ENCODE measurements at places on chromosomes 1 and 21.

DNA sequence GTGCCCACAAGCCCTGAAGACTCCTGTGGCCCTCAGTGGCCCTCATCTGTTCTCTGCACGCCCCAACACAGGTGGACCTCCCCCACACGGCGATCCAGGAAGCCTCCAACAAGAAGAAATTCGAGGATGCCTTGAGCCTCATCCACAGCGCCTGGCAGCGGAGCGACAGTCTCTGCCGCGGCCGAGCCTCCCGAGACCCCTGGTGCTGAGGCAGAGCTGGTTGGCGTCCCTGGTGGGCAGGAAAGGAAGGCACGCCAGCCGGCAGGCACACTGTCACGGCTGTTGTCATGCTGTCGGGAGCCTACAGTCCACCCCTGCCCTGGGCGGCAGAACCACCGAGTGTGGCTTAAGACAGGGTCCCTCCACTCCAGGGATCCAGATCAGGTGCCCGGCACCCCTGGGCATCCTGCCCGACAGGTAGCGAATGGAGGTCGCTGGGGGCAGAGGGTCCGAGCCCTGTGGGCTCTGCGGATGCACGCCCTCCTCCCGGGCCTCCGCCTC, 2.3 kb upstream of the SLC25A34 start:
- DNase-seq: no peak

GRCh38 chr1:227065311-227065710, 125.2 kb downstream of the COQ8A start:
- no peak for DNase-seq

GRCh38 chr1:92184632-92185031, 33.1 kb upstream of the C1orf146 start:
- no peak for DNase-seq

DNA sequence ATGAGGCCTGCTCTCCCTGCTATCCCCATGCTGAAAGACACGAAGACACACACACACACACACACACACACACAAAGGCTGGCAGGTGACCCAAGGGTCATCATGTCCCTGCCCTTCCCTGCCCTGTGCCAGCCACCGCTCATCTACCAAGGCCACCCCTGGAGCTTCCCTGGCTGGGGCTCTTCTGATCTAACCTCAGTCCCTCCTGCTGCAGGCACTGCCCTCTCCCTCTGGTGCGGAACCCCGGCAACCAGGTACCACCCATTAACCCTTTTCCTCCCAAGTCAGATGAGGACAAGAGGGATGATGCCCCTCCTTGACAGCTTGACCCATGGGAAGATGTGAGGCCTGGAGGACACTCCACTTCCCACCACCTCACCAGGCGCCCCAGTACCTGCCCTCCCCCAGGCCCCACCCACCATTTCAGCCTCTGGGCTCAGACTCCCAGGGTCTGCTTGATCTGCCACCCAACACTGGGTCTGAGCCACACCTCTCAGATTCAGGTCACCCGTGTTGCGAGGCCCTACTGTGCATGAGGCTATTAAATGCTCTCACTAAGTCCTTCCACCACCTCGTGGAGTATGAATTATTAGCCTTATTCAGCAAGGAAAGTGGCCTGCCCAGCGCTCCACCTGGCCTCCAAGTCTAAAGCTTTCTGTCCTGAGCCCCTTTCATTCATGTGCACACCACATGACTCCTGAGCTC, 2.5 kb downstream of the SDC3 start:
- no peak for DNase-seq

DNA sequence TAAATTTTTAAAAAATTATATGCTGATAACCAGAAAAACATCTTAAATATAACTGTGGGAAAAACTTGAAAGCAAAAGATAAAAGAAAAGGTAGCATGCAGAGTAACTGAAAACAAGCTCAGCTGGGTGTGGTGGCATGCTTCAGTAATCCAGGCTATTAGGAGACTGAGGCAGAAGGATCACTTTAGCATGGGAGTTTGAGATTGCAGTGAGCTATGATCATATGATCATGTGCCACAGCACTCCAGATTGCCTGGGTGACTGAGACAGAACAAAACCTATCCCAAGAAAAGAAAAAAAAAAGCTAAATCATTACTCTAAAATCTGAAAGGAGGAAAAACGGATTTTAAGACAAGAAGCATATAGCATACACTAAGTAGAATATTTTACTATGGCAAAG, 1624.0 kb downstream of the AMY1C start:
- DNase-seq: no peak

DNA sequence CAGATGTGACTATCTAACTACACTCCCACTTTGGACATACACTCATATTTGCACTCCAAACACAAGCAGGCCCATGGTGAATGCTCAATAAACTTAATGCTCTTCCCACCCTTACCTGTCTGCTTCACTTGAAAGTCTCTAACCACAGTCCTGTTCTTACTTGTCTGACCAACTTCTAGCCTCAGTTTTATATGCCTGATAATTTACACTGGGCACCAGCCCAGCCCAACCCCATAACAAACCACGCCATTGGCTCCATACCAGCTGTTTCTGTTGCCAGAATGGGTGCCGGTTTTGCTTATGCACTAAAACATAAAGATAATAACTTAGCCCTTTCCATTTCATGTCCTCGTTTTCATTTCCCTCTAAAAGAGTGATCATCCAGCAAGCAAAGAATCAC, 395.4 kb downstream of the NTNG1 start:
- no peak for DNase-seq

All from spinal cord (tissue), 10 donors.